ENCODE measurements at places on chromosomes 13 and 19.

DNA sequence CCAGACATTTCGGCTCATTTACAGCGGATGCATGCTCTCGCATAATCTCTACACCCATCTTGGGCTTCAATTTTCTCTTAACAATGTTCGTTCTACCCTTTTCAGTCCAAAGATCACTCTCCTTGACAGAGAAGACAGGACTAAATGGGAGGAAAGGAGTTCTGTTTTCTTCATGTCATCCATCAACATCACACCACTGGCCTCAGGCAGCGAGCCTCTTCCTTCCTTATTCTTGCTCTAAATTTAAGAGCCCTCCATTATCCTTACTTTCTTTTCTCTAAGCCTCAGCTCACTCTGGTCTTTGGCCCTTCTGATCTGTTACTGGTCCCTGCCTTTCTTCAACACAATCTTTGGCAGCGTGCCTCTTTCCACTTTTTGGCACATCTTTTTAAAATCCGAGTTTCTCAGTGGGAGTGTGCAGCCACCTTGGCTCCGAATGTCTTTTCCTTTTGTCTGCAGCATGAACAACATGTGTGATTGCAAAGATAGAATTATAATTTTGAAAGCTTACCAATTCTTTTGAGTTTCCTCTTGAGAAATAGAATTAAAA is 98.7 kb downstream of the FAM216B start:
- DNase-seq = no peak

DNA sequence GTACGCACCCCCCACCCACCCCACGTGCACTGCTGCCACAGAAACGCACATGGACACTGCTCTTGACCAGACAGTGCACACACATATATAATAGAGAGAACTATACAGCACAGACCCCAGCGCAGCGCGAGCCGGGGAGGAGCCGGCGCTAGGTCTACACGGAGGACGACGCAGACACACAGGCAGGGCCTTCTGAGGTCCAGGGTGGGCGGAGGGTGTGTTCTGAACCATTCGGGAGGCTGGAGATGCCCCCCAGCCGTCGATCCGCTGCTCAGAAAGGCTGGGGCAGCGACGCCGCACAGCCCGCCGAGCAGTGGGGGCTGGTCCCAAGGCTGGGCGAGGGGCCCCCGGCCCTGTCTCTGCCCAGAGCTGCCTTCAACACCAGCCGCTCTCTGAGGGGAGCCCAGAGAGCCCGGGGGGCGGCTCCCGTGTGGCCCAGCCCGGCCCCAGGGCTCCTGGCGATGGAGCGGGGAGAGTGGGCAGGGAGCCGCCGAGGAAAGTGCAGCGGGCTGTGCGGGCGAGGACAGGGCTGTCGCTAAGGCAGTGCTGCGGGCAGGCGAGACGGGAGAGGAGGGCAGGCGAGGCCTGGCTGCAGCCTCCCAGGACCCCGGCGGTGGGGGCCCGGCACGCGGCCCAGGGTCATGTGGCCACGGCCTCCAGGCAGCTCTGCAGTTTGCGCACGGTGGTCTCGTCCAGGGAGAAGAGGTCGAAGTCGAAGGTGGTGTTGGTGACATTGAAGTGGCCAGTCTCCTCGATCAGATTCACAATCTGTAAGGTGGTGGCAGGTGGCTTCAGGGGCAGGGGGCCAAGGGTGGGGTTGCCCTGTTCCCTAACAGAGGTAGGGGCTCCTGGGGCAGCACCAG is 67.1 kb downstream of the MLLT1 start:
- no peak for DNase-seq

DNA sequence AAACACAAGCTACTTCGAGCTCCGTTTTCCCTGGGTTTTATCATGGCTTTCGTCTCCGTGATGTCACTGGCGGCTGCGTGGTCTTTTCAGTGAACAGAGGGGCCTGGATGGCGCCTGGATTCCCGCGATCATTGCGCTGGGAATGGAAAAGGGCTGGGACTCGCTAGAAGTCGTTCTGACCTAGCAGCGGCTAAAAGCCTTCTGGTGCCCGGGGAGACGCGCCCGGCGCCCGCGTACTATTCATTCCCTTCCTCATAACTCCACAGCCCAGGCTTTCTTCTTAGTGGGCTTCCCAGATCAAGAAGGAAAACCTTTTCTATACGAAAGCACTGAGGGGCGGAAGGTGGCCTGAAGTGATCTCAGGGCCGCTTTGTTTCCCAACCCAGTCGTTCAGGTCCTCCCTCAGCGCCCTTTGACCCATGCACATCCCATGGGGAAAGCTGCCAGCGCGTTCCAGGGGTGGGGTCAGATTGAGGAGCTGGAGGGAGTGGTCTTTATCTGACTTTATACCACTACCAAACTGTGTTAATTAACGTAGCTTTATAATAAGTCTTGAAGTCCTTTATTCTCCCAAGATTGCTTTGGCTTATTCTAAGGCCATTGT is 96.6 kb downstream of the ELF1 start:
- no peak for DNase-seq

- DNase-seq = no peak
Observed at GRCh38 chr13:56015919-56016318, 1124.8 kb upstream of the PRR20A start.

GRCh38 chr19:10872546-10873107 is 1.3 kb downstream of the CARM1 start:
- no peak for DNase-seq

DNA sequence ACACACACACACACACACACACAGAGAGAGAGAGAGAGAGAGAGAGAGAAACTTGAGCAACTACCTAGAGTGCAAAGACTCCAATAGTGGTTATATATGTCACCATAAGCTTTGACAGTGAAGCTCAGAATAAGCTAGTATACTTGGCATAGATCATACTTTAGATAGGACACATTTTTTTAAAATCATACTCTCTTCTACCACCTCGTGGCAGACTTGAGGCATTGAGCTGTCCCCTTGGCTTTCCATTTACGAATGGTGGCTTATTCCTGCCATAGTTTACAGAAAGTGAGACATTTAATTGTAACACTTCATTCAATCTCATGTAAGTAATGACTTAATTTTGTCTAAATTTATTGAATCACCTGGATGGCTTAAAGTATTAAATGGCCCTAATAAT is 108.2 kb downstream of the EDNRB start:
- DNase-seq = no peak

DNA sequence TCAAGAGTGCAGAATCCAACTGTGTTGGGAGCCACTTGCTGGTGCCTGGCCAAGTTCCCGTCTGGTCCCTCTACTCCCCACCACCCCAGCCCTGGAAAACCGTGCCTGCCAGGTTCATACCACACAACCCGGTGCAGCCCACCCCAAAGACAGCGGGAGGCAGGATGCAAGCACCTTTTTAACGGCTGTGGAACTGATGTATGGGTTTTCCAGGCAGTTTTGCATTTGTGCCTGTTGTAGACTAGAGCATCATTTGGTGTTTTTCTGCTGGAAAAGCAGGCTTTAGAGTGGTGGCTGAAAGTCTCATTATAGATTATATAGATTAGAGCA is 13.5 kb downstream of the TFDP1 start:
- no peak for DNase-seq

DNA sequence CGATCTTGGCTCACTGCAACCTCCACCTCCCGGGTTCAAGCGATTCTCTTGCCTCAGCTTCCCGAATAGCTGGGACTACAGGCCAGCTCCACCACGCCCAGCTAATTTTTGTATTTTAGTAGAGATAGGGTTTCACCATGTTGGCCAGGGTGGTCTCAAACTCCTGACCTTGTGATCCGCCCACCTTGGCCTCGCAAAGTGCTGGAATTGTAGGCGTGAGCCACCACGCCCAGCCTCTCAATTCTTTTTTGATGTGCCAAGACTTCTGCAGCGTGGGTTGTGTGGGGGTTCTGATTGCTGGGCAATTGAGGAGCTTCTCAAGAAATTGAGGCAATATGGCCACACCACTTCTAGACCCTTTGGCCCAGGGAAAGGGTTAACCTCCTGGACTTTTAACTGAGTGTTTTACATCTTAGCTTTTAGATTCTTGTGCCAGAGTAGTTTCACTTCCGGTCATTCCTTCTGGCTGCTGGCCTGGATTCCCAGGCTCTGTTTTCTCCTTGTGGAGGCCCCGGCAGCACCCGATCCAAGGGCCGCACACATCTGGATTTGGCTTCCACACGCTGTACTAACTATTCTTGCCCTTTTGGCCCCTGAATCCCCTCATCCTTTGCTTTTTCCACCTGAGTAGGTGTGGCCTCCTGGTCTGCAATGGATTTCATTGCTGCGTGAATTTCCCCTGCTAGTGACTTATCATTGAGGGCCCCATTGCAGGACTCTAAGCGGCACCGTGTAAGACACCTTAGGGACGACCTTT is 14.7 kb downstream of the SMARCA4 start:
- no peak for DNase-seq

DNA sequence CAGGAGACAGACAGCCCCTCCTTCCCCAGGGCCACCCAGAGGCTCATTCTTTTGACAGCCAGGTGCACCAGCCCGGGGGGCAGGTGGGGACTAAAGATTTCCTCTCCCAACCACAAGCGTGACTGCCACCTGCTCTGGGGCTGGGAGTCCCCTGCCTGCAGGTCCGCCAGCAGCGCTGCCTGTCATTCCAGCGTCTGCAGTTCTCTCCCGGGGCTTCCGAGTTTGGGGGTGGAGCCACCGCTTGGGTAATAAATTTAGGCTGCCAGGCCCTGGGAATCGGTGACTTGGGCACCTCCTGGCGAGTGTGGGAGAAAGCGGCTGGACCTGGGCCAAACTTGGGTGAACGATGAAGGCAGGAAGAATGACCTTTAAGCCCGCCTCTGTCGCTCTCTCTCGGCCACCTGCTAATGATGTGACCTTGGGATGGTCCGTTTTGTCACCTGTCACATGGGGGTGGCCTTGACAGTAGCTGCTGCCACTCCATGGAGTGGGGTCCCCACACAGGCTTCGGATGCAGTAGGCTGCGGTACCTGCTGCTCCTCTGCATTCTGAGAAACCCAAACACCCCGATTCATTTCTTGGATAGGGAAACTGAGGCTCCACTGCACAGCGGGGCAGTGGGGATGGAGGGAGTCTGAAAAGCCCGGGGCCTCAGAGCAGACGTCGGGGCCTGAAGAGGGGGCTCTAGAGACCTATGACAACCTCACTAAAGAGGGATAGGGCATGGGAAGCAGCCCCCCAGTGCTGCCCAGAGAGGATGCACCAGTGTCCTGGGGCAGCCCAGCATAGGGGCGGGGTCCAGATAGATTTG is 12.8 kb downstream of the FUT6 start:
- no peak for DNase-seq

DNA sequence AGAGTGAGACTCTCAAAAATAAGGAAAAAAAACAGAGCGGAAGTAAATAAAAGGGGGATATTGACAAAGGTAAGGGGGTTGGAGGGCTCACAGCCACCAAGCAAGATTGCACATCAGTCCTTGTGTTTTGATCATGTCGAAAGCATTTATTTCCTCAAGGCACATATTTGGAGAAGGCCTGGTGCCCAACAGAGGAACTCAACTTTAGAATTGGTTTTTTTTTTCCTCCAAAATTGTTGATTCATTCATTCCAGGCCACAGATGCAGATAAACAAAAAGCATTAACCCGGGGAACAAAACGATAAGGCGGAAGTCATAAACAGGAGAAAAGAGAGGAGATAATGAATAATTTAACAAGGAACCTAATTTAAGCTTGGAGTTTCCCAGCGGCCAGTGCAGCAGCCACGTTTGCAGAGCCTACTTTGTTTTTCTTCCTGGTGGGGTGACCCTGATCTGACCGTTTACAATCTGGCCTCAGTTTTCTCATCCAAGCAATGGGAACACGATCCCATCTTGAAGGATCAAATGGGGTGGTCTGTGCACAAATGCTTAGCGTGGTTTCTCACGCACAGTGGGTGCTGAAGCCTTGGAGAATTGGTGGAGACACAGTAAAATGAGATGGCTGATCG is 2.1 kb upstream of the PTPRS start:
- no peak for DNase-seq

DNA sequence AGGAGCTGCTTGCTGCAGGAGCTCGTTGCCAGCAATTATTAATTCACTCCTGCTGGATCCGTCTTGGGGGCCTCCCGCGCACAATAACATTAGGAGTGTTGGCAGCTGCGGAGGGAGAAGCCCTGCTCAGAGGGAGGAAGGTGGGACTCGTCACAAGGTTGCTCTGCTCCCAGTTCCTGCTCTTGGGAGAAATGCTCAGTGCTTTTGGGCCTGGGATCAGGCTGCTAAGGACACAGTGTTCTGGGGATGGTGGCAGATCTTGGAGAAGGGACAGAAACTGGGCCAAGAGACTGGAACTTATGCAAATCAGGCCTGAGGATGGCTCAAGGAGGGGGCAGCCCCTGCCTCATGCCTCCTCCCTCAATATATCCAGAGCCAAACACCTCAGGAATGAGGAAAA is 78.9 kb upstream of the OLFM4 start:
- DNase-seq = no peak

- DNase-seq = no peak
Observed at GRCh38 chr19:44894052-44894400, 3.0 kb downstream of the TOMM40 start.

DNA sequence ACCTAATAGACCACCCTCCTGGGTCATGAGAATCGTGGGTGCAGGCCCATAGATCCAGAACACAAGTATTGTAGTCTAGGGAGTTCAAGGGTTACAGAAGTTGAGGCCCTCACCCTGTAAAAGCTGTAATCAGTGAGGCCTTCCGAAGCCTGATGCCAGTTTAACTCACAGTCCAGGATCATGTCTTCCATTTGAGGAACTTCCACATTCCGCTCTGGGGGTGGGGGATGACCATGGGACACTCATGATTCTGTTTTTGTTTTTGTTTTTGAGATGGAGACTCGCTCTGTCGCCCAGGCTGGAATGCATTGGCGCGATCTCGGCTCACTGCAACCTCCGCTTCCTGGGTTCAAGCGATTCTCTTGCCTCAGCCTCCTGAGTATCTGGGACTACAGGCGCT is 1.7 kb upstream of the RASIP1 start:
- DNase-seq = no peak

- no peak for DNase-seq
Observed at GRCh38 chr13:104011505-104012241, 945.5 kb upstream of the SLC10A2 start.

- no peak for DNase-seq
Observed at GRCh38 chr19:5472286-5472685, 17.1 kb downstream of the ZNRF4 start.

- no peak for DNase-seq
Observed at GRCh38 chr13:85170372-85170771, 628.8 kb downstream of the SLITRK6 start.

GRCh38 chr19:3586127-3586626 is 899 bp downstream of the GIPC3 start:
- DNase-seq = peak; percentile 22

DNA sequence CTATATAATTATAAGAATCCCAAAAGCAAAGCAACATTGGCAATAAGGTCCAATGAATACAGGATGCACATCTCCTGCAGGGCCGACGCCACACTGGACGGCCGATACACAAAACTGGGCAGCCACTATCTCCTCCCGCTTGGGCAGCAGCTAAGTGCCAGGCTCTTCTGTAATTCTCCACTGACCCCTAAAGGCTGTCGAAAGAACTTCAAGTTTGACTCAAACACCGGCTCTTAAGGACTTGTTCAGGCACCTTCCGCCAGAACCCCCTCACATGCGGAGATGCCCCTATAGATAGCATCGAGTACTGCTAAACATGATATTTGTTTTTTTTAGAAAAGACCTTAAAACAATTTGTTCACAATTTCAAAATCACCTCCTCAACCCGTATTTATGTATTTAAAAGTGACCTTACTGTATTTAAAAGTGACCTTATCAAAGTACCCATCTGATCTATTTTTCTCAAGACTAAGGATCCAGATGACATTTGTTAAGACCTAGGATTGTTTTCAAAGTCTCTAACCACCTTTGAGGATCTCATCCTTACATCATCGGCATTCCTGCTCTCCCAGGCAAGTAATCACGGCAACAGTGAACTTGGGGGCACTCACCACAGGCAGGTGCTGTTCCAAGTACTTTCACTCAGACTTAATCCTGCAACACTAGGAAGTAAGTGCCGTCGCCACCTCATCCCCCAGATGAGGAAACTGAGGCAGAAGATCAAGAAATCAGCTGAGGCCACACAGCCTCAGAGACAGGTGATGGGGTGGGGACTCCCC is 77.8 kb downstream of the TUBGCP3 start:
- DNase-seq = no peak

Measured in CD4-positive, alpha-beta T cell treated with Interferon gamma for 1 hour (primary cell).